Common myeloid progenitor, CD34-positive (primary cell): ENCODE measurements at places on chromosomes 13 and 19.
A peak's percentile ranks its signal among the peaks of the same experiment; 100 is the strongest.

DNA sequence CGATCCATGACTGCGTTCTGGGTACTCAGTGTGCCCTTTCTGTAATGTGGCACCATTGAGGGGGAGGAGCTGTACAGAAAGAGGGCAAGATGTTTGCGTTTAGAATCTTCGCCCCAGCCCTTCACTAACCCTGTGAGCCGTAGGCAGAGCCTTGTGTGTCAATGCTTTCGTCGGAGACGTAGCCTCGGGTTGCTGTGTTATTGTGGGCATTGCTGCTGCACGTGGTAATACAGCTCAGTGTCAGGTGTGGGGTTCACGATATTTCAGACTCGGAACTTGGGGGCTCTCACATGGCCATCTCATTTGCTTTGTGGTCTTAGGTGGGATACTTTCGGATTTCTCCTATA is 6.1 kb downstream of the RPS9 start:
- no peak for DNase-seq

- no peak for DNase-seq
These were observed 217.0 kb upstream of the OBI1 start for GRCh38 chr13:78875792-78876580.

GRCh38 chr19:9789066-9789465 is 20.5 kb upstream of the ZNF846 start:
- DNase-seq = no peak

- DNase-seq = peak; percentile 53
These were observed 1.1 kb upstream of the PLVAP start for GRCh38 chr19:17378271-17378670.

GRCh38 chr13:26561651-26562511 is 4.4 kb downstream of the WASF3 start:
- no peak for DNase-seq

DNA sequence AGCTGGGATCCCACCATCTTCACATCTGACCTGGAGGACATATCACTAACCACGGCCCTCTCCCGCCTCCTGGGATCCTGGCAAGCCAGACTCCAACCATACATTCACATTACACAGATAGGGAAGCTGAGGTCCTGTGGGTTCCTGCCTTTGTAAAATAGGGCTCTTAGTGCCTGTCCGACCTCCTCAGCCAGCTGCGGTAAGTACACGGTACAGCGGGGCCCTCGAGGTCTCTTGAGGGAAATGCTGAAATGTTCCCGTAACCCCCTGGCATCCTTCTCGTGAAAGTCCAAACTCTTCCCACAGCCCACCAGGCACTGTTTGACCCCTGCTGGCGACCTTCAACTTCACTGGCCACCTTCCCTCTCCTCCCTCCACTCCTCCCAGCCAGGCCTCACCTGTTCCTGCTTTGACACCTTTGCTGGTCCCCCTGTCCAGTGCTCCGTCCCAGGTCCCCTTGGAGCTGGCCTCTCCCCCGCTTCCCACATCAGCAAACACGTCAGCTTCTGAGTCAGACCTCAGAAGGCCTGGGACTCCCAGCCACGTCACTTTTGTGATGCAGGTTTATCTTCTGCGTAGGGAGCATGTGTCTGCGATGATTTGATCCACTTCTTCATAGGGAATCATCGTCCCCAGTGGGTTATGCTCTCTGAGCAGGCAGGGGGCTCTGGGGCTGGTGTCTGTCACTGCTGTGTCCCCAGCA is 8.8 kb upstream of the GNG7 start:
- DNase-seq = no peak

- DNase-seq = no peak
These were observed 84.9 kb downstream of the GNG7 start for GRCh38 chr19:2617393-2618165.

- peak; percentile 12 for DNase-seq
These were observed 1074.3 kb upstream of the PCDH9 start for GRCh38 chr13:68304286-68304893.

GRCh38 chr13:37806666-37807065 is 62.9 kb downstream of the TRPC4 start:
- no peak for DNase-seq
